Activated effector memory CD4-positive, alpha-beta T cell treated with Interleukin-2 at 50 U/mL for 16 hours (primary cell): ENCODE measurements at places on chromosomes 11 and 22.
A peak's percentile ranks its signal among the peaks of the same experiment; 100 is the strongest.

DNA sequence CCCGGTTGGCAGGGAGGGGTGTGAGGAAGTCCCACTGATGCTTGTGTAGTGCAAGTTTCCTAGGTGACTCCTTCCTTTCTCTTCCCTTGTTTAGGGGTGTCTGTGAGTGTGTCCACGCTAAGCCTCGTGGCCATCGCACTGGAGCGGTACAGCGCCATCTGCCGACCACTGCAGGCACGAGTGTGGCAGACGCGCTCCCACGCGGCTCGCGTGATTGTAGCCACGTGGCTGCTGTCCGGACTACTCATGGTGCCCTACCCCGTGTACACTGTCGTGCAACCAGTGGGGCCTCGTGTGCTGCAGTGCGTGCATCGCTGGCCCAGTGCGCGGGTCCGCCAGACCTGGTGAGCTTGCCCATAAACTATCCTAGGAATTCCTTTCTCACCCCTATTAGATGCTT is 10.4 kb downstream of the CCKBR start:
- no peak for DNase-seq

- no peak for DNase-seq
Observed at GRCh38 chr11:55457641-55458040, 89.9 kb downstream of the OR4A15 start.

GRCh38 chr22:44680481-44680894 is 21.5 kb upstream of the PRR5 start:
- no peak for DNase-seq

- DNase-seq = no peak
Observed at GRCh38 chr11:133900176-133901105, 55.1 kb upstream of the SPATA19 start.

GRCh38 chr11:118338637-118339061 is 3.9 kb downstream of the CD3D start:
- DNase-seq = peak; percentile 77

- DNase-seq = no peak
Observed at GRCh38 chr11:113204280-113204679, 110.1 kb upstream of the TTC12 start.

- DNase-seq = no peak
Observed at GRCh38 chr11:13303668-13304649, 26.4 kb downstream of the BMAL1 start.

DNA sequence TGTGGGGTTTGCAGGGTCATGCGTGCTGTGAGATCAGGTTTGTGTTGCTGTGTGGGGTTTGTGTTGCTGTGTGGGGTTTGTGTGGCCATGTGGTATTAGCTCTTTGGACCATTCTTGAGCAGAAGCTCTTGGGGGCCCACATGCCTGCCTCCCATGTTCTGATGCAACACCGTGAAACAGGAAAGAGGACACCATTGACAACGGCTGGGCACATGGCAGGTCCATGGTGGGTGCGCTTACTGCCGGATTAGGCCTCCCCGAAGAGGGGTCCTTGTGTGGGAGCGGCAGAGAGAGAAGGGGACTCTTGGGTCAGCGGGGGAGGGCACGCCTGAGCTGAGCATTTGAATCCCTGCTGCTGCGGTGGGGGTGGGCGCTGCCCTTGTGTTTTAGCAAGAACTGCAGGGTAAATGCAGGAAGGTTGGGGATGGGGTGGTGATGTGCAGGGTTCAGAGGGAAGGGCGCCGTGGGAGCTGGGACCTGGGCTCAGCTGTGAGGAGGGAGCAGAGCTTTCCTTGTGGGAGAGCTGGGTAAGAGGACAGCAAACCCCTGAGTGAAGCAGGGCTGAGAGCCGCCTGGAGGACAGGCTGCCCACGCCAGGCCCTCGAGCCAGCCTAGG is 361.5 kb downstream of the TBC1D22A start:
- no peak for DNase-seq

DNA sequence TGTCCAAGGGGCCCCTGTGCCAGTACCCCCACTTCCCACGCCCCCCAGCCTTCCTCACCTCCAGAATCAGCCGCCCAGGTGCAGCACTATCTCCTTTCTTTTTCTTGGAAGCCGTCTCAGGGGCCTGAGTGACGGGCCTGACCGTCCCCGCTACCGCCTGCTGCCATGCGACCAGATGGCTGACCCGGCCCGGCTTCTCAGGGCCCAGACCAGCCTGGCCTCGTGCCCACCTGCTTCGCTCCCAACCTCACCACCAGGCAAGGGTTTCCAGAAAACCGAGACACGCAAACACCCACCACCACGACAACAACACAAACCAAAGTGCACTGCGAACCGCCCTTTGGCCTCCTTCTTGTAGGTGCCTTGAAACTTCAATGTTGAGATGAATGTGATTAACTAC is 39.1 kb downstream of the MACROD1 start:
- no peak for DNase-seq

GRCh38 chr11:134145715-134146114 is 76.8 kb downstream of the JAM3 start:
- DNase-seq = no peak

- no peak for DNase-seq
Observed at GRCh38 chr11:128924104-128924503, 18.6 kb downstream of the TP53AIP1 start.

DNA sequence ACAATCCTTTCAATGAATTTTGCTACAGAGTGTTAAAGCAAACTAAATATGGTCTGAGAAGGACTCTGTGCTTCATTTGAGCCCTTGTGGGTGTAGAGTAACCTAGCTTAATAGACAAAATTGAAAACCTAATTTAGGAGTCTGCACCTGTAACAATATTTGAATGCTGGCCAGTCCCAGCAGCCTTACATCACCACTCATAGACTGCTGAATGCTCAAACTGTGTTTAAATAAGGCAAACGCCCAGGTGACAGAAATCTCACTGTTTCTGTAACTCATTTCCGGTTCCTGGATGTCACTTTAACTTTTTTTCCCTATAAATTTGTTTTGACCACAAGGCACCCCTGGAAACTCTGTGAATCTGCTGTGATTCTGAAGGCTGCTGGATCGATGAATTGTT is 45.5 kb upstream of the GLYATL1B start:
- DNase-seq = no peak

DNA sequence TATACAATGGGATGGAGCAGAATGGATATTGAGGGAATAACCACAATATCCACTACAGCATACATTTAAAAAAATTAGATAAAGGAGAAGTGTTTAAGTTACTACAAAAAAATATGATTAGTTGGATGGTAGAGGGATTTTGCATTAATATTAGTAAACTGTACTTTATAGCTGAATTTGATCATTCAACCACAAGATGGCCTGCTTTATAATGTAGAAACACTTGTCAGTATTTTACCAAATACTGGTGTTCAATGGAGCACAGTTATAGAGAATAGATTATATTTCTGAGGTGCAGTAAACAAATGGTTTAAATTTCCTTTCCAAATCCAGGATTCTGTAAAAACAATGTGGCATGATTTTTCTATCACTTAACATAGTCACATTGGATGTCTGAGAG is 818.8 kb upstream of the CHORDC1 start:
- no peak for DNase-seq

- DNase-seq = no peak
Observed at GRCh38 chr11:36622431-36623136, 24.5 kb upstream of the RAG2 start.

- DNase-seq = no peak
Observed at GRCh38 chr11:14253421-14253820, 105.6 kb downstream of the RRAS2 start.

DNA sequence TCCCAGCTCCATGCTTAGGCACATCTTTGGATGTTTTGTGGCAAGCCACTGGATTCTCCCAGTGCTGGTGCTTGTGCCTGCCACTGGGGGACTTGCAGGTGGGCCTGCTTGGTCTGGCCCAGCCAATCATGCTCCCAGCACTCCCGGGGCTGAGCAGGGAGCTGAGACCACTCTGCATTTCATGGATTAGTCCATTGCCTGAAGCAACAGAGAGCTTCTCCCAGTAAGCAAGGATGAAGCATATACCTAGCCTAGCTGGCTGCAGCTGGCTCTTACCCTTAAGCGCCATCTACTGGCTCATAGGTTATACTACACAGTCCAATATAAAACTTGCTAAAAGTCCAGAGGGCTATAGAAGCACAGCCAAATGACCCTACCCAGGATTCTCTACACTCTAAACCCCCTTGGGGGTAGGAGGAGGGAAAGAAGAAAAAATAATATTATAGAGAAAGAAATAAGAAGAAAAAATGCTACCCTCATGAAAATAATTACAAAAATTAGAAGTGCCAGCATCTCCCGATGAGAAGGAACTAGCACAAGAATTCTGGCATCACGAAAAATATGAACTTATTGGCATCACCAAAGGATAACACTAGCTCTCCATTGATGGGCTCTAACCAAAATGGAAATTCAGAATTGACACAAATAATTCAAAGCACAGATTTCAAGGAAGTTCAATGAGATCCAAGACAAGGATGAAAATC is 275.3 kb downstream of the C11orf87 start:
- no peak for DNase-seq

DNA sequence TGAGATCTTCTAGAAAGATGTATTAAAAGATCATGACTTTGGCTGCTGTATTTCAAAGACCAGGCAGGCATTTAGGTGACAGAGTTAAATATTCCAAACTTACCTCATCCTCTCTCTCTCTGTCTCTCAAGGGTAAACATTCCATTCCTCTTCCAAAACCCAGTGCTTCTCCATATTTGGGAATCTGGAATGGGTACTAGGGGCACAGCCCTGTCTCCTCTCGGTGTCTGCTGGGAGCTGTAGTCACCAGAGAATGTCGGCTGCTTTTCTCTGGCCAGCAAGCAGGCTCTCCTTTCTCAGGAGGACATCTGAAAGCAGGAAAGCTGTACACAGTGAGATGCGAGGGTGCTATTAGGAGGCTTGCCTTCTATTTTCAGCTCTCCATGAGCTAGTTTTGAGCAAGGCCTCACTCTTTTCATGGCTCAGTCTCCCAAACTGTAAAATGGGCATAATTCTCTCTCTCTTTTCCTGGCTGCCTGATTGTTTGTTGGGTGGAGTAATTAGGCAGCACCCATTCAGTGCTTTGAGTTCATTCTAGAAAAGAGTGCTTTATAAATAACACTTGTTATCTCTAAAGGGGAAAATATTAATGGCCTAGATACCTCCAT is 9.3 kb upstream of the PEX26 start:
- no peak for DNase-seq

- DNase-seq = no peak
Observed at GRCh38 chr22:17890892-17891291, 116.6 kb upstream of the BID start.

DNA sequence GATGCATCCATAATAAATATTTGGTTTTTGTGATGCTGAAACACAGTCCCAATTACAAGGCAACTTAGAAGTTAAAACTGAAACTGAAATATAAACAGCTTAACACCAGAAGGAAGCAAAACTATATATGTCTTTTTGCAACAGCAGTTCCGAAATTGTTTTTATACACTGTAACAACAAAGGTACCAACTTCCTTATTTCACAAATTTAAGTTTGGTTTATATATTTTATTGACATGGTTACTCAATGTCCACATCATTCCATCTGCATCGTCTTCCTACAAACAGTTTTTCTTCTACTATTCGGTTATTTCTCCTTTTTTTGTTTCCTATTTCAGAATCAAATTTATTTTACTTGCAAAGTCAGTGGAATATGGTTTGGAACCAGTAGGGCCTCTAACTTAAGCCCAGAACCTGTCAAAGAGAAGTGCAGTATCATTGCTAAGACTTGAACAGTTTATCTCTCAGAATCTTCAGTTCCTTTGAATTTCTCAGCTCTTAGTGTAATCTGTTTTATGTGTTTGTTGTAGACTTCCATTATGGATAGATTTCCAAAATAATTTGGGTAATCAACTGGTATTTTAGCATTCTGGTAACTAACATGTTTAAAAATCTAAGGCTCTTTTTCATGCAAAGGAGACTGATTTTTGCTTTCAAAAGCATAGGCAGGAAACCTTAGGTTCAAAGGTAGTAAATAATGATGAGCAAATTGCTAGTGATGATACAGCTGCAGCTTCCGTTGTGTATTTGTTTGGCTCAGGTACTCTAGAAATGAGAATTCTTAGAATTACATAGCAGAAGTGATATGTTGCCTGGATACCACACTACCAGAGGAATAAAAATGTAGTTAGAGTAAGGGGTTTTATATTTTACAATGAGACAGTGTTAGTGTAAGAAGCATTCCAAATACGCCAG is 8.2 kb upstream of the HSPA8 start:
- no peak for DNase-seq

- no peak for DNase-seq
Observed at GRCh38 chr11:64763526-64764039, 3.8 kb upstream of the PYGM start.

DNA sequence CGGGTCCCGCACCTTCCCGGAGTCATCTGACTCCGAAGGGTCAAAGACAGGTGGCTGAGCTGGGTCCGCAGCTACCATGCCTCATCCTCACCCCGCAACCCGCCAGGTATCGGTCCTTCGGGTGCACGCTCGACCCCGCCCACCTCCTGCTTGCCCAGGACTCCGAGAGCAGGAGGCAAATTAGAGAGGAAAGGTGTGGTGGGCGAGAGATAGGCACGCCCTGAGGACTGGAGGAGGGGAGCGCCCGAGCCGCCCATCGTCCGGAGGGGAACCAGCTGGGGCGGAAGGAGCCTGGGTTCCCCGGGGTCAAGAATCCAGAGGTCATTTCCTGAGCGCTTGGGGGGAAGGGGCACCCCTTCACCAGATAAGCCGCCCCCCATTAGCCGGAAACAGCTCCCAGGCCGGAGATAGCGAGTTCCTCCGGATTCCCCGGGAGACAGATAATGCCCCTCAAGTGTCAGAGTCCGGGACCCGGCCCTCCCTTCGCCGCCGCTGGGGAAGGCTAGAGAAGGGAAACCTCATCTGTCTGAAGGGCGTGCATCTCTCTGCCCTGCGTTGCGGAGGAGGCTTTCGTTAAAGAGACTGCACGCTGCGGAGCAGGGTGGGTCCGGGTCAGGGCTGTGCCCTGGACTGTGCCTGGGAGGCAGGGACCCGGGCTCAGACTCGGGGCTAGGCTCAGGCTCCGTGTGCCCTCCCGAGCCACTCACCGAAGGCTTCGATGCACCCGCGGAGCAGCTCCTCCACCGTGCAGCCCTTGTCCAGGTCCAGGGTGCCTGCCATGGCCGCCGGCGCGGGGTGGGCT is 1.7 kb downstream of the RASGRP2 start:
- DNase-seq = no peak

GRCh38 chr22:20319041-20319744 is 667 bp downstream of the DGCR6L start:
- no peak for DNase-seq

- DNase-seq = no peak
Observed at GRCh38 chr22:49817359-49817758, 10.3 kb downstream of the BRD1 start.

- DNase-seq = no peak
Observed at GRCh38 chr22:46356496-46357480, 21.3 kb downstream of the TRMU start.

GRCh38 chr11:126084608-126084912 is 21.9 kb upstream of the CDON start:
- DNase-seq = no peak
